ENCODE measurements at places on chromosomes 7 and 10. TPM values are rescaled to one million over a fixed set of nuclear protein-coding genes. Genes with fewer than 3 reads are reported as not detected.

DNA sequence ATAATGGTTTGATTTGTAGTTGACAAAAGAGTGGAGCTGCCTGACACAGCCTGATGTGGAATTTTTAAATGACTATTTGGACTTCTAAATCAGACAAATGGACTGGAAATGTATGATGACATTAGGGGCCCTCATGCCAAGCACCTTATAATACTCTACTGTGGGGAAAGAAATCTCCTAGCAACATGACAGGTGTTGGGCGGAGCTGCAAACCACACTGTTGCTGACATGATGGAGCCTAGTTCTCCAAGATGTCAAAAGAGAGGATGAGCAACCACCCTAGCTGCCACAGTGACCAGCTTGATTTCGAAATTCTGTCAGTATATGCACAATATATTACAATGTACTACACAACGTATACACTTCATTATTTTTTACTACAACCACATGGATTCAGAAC lies 65.8 kb downstream of the RHOBTB1 start:
- no peak for DNase-seq

DNA sequence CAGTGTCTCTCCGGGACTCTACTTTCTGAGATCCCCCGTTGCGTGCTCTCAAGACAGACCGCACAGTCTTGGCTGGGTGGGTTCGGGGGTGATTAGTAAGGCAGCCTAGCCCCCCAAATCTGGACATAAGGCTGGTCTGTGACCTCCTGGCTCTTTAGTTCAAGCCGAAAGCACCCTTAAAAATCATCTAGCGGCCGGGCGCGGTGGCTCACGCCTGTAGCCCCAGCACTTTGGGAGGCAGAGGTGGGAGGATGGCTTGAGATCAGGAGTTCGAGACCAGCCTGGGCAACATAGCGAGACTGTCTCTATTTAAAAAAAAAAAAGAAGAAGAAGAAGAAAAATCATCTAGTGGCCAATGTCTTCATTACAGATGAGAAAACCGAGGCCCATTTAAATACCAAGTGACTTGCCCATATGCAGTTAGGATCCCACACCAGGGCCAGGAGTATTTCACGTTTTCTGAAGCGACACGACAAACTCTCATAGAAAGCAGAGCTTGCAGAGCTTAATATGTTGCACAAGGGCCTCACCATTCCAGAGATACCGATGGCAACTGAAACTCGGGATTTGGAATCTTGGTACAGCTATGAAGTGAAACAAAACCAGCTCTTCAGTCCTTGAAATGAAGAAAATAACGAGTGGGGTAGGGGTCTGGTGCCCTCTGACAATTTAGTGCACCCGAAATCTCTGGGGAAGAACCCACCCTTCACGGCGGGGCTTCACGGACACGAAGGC lies 703 bp upstream of the HILPDA start:
- DNase-seq, result no peak

GRCh38 chr7:108128514-108128913 lies 1.6 kb downstream of the LAMB4 start:
- DNase-seq, result peak; percentile 47

DNA sequence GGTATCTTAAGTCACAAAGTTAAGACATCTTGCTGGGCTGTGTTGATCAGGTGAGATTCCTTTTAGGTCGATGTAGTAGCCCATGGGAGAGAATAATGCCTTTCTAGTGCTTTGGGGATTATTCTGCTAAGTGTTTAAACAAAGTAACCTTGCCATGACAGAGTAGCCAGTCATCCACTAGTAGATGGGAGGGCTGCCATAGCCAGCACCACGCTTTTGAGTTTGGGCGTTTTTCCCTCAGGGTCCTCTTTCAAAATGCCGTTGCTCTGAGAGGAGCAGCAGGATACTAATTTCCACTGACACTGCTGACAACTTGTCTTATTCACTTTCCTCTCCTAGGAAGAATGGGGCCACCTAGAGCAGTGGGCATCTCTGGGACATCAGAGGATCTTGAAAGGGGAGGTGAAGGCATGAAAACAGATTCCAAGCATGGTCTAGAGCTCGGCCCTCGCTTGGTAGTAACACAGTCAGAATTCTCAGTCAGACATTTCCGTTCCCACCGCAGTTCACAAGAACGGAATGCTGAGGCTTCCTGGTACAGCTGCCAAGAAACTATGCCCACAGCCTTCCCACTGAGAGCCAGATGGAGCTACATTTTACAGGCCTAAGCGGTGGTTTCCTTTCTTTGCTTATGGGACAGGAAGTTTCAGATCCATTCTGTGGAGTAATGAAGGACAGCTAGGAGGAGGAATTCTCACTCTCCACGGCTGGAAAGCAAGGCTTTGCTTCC lies 15.3 kb upstream of the RSU1 start:
- no peak for DNase-seq

DNA sequence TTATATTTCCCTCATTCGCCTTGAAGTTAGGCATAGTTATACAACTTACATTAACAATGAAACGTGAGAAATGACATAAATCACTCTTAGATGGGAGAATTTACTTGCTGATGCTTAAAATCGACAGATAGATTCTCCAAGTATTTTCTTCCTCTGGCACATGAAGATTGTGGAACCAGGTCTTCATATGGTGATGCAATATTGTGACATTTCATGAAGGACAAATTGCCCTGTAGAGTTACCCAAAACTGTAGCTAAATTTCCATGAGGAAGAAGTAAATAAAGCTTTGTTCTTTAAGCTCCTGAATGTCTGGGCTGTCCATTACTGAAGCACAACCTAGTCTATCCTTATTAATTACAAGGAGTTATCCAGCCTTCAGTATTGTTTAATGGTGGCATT lies 353.1 kb downstream of the THSD7A start:
- no peak for DNase-seq

DNA sequence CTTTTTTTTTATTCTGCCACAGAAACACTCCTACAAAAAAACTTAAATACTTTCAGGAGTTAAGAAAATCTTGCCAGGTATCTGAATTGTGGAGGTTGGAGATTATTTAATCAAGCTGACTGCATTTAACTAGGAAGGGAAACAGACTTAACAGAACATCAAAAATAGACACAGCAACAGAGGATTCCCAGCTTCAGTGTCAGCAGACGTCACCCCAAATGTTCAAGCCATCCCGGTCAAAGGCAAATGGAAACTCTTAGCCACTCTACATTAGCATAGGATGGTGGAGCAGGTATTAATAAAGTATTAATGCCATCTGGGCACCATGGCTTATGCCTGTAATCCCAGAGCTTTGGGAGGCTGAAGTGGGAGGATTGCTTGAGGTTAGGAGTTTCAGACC lies 139.7 kb upstream of the SVIL start:
- DNase-seq, result no peak

- peak; percentile 83 for DNase-seq
Measured at GRCh38 chr10:24952707-24953645, 570 bp upstream of the PRTFDC1 start.

DNA sequence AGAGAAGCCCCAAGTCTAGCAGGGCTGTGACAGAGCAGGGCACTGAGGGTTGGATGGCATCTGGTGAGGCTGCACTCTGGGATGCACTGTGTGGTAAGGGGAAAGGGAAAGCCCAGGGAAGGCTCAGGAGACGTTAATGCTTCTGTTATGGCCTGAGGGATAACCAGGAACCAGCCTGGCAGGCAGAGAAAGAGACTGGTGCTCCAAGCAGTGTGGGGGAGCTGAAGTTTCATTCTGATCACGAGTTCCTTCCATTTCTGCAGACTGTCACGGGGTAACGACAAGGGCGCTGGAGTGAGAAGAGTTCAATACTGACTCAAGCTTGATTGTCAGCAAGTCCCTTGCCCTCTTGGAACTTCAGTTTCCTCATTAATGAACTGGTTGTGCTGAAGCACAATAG lies 730.9 kb downstream of the GRID1 start:
- no peak for DNase-seq

DNA sequence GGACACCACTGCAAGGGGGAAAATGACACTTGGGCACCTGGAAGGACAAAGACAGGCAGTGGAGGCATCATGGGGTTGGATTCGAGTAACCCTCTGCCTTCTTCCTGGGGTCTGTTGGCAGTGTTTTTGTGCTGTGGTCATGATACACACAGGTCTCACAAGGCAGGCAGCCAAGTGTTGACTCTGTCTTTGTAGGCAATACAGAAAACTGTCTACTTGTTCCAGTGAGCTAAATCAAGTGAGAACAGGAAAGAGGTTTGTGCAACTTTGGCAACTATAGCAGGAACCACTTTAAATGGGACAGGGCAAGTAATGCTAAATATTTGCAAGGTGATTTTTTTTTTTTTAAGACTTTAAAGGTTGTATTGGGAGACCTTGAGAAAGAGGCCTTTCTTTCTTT lies 578.6 kb upstream of the GALNT17 start:
- no peak for DNase-seq

DNA sequence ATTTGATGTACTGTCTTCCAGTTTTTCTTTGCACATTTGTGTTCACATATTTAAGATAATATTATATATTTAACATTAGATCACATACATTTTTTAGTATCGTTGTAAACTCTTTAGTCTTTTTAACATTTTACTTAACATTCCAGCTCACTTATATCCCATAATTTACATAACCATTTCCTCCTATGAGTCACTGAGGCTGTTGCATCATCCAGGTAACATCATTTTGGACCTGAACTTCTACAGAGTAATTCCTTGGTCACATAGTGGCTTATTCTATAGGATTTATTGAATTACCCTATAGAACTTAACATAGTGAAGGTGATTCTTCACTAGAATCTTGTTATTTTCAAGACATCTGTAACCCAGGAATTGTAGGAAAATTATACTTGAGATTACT lies 194.4 kb downstream of the POU6F2 start:
- no peak for DNase-seq

GRCh38 chr7:43486634-43487033 lies 96.3 kb upstream of the STK17A start:
- DNase-seq, result no peak

DNA sequence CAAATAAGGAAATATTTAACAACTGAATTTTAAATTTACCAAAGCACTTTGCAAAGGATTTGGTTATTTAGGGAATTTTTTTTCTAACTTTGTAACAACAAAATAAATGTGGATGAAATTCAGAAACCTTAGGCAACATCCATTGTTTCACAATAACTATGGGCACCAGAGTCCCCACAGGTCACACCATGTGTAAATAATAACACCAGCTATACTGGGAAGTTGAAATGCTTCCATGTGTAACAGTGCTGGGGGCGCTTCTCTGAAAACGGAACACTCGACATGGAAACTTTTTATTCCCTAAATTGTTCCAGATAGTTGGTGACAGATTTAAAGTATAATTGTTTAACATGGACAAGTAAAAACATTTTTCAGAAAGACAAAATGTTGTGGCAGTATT lies 818.6 kb downstream of the TNS3 start:
- no peak for DNase-seq

GRCh38 chr7:104160375-104160774 lies 47.4 kb downstream of the ORC5 start:
- DNase-seq, result no peak

DNA sequence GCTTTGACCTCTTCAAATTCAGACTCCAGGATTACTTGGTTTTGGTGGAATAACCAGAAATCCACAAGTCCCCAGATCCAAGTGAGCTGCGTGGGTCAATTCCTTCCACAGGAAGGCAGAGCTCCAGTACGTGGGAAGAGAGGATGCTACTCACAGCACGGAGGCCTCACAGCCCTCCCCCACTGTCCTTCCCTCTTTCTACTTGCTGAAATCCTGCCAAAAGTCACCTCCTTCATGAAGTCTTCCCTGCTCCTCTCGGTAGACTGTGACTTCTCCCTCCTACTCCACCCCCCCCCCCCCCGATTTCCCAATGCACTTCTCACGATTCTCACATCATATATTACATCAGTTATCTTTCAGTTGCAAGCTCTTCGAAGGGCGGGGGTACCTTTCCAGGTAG lies 12.3 kb downstream of the CAMK2G start:
- no peak for DNase-seq

DNA sequence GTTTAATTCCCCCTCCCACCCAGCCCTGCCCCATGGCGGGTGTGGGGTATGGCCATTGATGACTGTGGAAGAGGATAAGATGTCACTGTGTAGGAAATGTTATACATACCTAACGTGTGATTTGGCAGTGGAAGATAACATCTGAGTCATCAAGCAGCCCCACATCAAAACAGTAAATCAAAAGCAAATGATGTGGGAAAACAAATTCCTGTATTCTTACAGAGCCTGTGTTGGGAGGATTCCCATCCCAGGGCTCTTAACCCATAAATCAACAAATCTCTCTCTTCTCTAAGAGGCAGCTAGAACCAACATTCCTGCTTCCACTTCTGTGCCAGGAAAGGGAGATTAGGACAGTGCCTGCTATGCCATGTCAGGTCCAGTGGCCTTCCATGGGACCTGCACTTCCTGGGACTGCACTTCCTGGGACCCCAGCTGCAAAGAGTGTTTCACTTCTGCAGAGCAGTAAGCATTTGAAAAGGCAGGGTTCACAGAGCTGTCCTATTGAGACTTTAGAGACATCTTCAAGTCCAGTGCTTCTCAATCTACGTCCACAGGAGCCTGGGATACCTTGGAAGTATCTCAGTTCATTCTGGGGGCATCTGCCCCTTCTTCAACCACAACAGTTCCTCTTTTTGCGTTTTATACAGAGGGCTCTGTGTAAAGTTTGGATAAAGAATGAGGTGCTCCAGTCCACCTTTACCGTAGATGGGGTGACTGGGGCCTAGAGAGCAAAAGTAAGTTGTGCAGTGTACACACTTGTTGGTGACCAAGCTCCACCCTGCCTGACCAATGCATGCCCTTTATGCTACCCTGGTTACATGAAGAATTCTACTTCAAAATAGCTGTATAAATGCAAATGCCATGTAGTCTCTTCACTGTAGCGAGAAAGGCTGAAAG lies 45.7 kb downstream of the ATXN7L1 start:
- no peak for DNase-seq

- peak; percentile 34 for DNase-seq
Measured at GRCh38 chr10:83921984-83922860, 217.1 kb upstream of the GHITM start.

DNA sequence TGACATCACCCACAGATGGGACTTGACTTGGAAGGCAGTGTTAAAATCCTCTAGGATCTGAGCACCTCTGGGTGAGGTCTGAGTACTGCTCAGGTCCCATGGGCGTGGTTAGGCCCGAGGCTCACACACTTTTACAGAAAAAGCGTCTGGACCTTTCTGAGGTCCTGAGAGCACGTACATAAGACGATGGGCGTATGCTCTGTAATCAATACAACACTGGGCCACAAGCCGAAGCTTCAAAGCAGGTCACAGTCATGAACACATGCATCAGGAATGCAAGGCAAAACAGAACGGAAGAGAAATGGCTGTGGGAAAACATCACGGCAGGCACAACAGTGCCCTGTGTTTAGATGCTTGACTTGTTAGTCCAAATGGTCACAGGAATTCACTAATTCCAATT lies 112.2 kb downstream of the LARP4B start:
- no peak for DNase-seq

GRCh38 chr7:96127746-96128145 lies 194.2 kb downstream of the SLC25A13 start:
- DNase-seq, result no peak

The PRF1 gene
- total RNA-seq, result 15.2 TPM

The ITIH5 gene
- 35.0 TPM for total RNA-seq

The AUTS2 gene
- total RNA-seq, result 18.5 TPM

The CCAR1 gene
- 33.4 TPM for total RNA-seq

The HOXA3 gene
- total RNA-seq, result 16.2 TPM

The RAPGEF5 gene
- 25.6 TPM for total RNA-seq

The EGR2 gene
- total RNA-seq, result 1.3 TPM

The NKX2-3 gene
- not detected for total RNA-seq

All from esophagus muscularis mucosa (tissue), 4 donors.